GM20000 (cell line): ENCODE measurements at places on chromosomes 6 and 20.

GRCh38 chr6:150327117-150327774 is 41.6 kb upstream of the IYD start:
- DNase-seq = no peak

DNA sequence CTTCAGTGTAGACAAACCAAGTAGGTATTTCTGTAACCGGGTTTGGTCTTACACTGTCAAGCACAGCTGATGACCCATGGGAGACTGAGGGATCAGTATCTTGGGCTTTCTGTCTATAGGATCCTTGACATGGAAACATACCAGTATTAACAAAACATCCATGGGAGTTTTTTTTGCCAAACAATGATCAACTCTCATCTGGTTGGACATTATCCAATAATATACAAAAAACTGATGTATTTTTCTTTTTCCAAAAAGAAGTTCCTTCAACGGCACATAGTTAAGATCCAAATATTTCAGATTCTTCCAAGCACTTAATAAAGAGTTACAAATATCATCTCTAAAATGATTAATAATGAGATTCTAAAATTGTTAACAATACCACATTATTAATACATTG is 459.9 kb downstream of the PRKN start:
- no peak for DNase-seq

- DNase-seq = no peak
Observed at GRCh38 chr6:169046483-169047192, 207.0 kb downstream of the THBS2 start.

GRCh38 chr6:19759117-19759880 is 77.9 kb upstream of the ID4 start:
- no peak for DNase-seq

DNA sequence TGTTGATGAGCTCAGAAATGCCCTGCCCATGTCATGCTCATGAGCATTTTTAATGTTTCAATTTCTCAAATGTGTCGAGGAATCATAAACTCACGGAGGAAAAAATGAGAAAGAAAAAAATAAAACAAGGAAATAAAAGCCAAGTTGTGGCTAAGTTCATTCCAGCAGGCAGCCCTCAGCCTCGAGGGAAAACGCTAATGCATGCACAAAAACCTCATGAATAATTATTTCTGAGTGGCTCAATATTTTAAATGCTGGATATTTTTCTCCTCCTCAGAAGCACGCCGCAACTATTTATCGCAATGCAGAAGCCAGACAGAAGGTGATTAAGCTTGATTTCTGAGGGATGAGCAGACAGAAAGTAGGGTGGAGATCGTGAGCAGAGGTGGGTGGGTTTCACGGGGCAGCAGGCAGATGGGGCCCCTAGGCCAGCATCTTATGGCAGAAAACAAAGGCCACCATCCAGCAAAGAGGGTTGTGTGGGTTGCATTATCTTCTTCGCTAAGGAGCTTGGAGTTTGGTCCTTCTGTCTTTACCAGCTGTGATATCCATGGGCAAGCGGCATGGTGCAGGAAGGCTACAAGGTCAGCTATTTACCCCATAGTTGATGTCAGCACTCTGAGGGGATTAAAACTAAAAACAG is 151.5 kb upstream of the LRFN2 start:
- DNase-seq = no peak

DNA sequence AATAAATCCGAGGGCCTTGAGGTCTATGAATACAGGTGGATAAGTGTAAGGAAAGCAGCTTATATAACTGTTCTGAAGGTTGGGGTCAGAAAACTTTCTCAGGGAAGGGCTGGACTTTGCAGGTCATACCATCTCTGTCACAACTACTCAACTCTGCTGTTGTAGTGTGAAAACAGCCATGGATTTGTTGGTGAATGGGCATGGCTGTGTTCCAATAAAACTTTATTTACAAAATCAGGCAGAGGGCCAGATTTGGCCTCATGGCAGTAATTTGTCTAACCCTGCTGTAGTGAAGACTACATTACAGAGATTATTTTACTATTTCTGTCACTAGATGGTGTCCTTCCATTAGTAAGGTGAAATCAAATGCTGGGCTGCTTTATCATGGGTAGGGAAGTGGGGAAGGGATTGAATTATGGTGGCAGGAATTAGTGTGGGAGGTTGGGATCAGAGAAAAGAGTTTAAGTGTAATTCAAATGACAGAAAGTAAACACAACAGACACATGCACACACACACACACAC is 409.6 kb upstream of the CHD6 start:
- DNase-seq = no peak

DNA sequence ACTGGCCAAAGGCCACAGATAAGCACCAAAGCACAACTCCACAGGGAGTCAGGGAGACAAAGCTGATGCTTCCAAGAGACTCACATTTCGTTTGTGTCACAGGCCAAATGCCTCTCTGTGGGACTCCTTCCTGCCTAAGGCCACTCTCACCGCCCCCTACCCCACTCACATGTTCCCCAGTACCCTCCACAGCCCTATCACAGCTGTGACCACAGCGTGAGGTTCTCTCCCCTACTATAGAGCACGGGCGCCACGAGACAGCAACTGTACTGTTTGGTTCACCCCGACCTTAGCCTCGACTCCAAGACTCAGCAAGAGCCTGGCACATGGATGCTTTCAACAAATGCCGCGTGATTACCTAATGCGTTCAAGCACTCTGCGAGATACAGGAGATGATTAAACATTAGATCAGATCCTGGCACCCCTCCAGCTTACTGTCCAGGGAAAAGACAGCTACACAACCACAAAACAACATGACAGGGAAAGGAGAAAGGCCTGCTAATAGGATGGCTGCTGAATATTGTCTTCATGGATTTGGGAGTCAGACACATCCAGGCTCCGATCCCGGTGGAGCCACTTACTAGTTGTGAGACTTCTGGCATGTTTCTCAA is 105.5 kb downstream of the AGPAT4 start:
- no peak for DNase-seq

- DNase-seq = no peak
Observed at GRCh38 chr20:46999801-47000465, 105.3 kb downstream of the EYA2 start.

DNA sequence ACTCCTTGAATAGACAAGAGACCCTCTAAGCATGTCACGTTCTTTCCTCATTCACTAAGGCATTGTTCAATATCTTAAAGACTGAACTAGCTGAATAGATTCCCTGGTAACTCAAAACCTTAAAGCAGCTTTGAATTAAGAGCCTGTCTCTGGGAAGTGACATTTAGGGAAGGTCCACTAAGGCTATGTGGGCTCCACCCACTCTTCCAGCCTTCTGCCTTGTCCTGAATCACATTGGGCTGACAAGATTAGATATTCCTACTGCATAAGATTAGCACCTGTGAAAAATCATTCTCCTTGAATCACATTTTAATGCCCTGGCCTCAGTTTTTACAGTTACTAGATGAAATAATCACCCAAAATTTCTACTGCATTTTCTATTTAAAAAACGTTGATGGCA is 36.3 kb downstream of the CLIC5 start:
- DNase-seq = no peak

DNA sequence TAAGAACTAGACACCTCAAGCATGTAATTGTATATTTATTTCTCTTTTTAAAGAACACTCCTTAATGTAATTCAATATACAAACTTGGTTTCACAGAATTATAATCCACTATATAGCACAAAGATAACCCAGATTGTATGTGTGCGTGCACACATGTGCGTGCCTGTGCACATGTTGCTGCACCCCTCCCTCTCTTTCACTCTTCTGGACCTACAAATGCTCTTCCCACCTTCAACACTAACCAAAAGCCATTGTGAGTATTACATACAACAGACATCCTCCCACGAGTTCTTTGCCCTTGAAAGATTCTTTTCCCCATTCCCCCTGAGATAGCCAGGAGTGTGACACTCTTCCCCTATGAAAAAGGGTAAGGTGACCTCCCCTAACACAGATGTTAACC is 193.5 kb downstream of the HIVEP2 start:
- no peak for DNase-seq

- DNase-seq = no peak
Observed at GRCh38 chr6:124995131-124995530, 32.9 kb downstream of the RNF217 start.

GRCh38 chr6:22638320-22638719 is 69.0 kb downstream of the HDGFL1 start:
- DNase-seq = no peak

- DNase-seq = no peak
Observed at GRCh38 chr6:140844167-140844566, 1288.6 kb upstream of the GJE1 start.

GRCh38 chr20:50055524-50056083 is 57.3 kb downstream of the UBE2V1 start:
- DNase-seq = no peak

DNA sequence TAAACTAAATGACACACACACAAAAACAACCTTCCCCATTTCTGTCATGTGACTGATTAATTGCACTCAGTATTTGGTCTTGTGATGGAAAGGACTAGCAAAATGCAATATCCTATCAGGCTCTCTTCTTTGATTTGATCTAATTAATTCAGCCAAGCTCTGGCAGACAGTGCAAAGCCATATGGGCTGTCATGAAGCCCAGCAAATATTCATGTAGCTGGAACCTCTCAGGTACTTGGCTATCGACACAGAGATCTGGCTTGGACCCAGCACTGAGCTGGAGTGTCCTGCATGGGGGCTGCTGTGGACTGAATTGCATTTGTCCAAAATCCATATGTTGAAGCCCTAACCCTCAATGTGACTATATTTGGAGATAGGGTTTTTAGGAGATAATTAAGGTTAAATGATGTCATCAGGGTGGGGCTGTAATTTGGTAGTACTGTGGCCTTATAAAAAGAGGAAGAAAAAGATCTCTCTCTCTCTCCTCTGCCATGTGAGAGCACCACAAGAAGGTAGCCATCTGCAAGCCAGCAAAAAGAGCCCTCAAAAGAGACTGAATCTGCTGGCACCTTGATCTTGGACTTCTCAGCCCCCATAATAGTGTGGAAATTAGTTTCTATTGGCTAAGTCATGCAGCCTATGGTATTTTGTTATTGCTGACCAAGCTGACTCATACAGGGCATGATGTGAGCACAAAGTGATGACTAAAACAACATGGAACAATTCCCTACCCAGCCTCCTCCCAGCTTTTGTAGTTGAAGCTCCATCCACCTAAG is 77.1 kb downstream of the STMND1 start:
- no peak for DNase-seq

GRCh38 chr20:5080384-5080877 is 39.3 kb downstream of the PCNA start:
- DNase-seq = no peak

DNA sequence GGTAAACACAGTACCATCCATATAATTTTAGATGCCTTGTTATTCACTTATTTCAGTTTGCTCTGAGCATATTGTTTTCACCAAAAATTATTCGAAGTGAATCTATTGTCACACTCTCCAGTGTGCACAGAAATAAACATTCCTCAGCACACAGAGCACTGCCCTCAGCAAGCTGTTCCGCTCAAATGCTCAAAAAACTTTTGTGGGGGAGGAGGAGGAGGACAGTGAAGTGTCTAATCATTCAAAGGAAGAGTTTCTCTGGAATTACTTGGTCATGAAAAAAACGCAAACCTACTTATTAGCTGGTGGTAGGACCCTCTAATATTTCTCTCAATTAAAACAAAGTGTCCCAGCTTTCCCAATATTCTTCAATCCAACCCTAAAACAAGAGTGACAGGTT is 88.3 kb downstream of the DTNBP1 start:
- DNase-seq = no peak

DNA sequence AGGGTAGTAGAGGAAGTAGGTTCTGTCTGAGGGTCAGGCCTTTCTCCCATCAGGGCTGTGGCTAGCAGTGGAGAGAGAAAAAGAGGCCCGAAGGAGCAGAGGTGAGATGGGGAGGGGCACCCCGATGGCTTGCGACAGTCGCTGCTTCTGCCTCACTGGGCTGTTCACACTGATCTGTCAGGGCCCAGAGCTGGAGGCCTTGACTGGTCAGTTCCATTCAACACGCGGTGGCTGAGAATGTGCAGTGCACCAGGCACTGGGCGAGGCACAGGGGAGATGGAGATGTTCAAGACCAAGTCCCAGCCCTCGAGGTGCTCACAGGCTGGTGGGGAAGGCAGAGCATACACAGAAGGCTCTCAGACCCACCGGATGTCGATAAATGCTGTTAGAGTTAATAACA is 21.4 kb downstream of the SLC12A5 start:
- DNase-seq = no peak

GRCh38 chr20:6966721-6967120 is 199.2 kb downstream of the BMP2 start:
- DNase-seq = no peak

DNA sequence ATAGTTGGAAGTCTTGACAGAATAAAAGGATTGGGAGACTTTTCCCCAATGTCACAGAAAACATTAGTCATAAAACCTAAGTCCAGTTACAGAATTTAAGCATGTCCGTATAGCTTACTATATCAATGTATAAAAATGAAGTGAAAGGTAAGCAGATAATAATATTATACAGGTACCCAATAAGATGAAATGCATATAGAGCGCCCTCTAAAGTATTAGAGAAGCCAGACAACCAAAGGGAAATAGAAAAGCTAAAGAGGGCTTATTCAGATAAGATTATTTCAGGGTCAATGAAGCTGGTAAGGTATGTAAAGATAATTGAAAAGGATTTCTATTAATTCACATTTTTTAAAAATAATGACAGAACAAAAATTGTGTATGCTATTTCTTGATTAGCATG is 947.7 kb upstream of the MAP3K7 start:
- DNase-seq = no peak

DNA sequence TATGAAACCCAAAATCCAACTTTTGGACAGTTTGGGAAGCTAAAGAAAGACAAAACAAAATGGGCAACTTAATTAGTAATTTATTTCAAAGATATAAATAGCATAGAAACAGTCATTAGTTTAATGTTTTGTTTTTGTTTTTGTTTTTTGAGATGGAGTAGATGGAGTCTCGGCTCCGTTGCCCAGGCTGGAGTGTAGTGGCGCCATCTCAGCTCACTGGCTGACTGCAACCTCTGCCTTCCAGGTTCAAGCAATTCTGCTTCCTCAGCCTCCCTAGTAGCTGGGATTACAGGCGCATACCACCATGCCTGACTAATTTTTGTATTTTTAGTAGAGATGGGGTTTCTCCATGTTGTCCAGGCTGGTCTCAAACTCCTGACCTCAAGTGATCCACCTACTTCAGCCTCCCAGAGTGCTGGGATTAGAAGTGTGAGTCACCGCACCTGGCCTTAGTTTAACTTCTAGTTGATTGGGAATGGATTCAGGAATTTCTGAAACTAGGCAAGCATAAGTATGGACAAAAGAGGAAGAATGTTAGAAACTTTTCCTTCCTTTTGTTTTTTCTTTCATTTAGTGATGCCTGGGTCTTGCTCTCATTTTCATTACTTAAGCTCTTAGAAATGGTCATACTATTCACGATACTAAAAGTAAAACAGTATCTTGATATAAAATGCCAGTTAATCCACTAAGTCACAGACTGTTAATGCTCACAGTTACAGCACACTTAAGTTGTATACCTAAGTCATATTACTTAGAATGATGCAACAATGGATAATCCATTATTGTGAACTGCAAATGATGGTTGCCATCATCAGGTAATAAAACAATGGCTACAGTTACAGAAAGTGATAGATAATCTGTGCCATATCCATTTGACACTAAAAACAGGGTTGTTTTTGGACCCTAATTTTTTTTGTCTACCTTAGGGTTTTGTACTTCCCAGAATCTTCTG is 8.2 kb downstream of the SENP6 start:
- DNase-seq = no peak

GRCh38 chr6:40477246-40478126 is 109.7 kb downstream of the LRFN2 start:
- DNase-seq = no peak

GRCh38 chr6:91155129-91155785 is 568.4 kb upstream of the MAP3K7 start:
- no peak for DNase-seq
